ENCODE measurements at places on chromosomes 12 and 14. TPM values are rescaled to one million over a fixed set of nuclear protein-coding genes. Genes with fewer than 3 reads are reported as not detected.

TAS2R8 gene
- 0.89 TPM for total RNA-seq

MUCL1 gene
- not detected for total RNA-seq

ATN1 gene
- total RNA-seq: 24.9 TPM

LRTM2 gene
- 3.2 TPM for total RNA-seq

SLC7A7 gene
- 8.8 TPM for total RNA-seq

ANO4 gene
- total RNA-seq: 14.5 TPM

VRTN gene
- not detected for total RNA-seq

DTX3 gene
- 36.2 TPM for total RNA-seq

SYCP3 gene
- total RNA-seq: 0.28 TPM

M6PR gene
- total RNA-seq: 107 TPM

MIP gene
- total RNA-seq: not detected

SLC4A8 gene
- 30.0 TPM for total RNA-seq

PLCZ1 gene
- total RNA-seq: 0.33 TPM

STYK1 gene
- 11.2 TPM for total RNA-seq

SLCO1A2 gene
- total RNA-seq: 9.4 TPM

CD27 gene
- total RNA-seq: 0.50 TPM

CAPZA3 gene
- not detected for total RNA-seq

KLRG1 gene
- total RNA-seq: 4.5 TPM

CTSG gene
- 23.0 TPM for total RNA-seq

C12orf76 gene
- 84.9 TPM for total RNA-seq

TPH2 gene
- total RNA-seq: 1.8 TPM

ART4 gene
- total RNA-seq: 1.2 TPM

SLC35E3 gene
- 7.3 TPM for total RNA-seq

DENND5B gene
- 18.8 TPM for total RNA-seq

KRT73 gene
- 0.10 TPM for total RNA-seq

FBRSL1 gene
- total RNA-seq: 15.4 TPM

TMEM30B gene
- total RNA-seq: 7.6 TPM

MGST1 gene
- total RNA-seq: 15.1 TPM

CYP27B1 gene
- not detected for total RNA-seq

SOX5 gene
- total RNA-seq: 47.9 TPM

FGF23 gene
- total RNA-seq: 0.40 TPM

TAS2R31 gene
- 18.3 TPM for total RNA-seq

CD9 gene
- total RNA-seq: 139 TPM

ANO2 gene
- 19.2 TPM for total RNA-seq

SERPINA12 gene
- not detected for total RNA-seq

CEBPE gene
- total RNA-seq: 0.17 TPM

FAM181A gene
- total RNA-seq: 3.3 TPM

SVOP gene
- 8.7 TPM for total RNA-seq

KRT74 gene
- 0.10 TPM for total RNA-seq

NKX2-1 gene
- 0.39 TPM for total RNA-seq

ZNF26 gene
- 10.9 TPM for total RNA-seq

HOXC6 gene
- 10.3 TPM for total RNA-seq

GRIP1 gene
- 33.4 TPM for total RNA-seq

NRIP2 gene
- total RNA-seq: 1.9 TPM

FOXG1 gene
- 1.5 TPM for total RNA-seq

JDP2 gene
- 13.8 TPM for total RNA-seq

CD163 gene
- total RNA-seq: 7.7 TPM

Data from spinal cord (tissue), 10 donors.